ENCODE measurements at places on chromosomes 3 and 15.

DNA sequence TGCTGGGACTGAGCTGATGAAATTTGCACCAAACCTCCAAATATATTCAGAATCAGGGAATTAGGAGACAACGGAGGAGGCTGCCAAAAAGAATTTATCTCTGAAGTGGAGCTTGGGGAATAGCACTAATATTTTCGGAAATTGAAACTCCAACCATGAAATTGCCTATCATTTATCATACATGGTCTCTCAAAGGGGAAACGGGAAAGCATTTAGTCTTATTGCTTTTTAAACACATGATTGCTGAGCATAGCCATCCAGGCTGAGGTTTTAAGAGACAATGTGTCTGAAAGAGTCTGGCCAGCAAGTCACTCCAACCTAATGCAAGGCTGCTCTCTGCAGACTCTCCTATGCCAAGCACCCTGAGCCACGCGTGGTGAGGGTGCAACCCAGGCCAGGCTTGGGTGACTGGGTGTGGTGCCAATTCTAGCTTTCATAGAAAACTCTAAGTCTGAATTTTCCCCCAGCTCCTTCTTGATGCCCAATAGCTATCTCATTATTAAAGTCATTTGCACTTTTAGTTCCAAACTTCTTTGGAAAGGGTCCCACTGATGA is 200.2 kb downstream of the RPLP1 start:
- DNase-seq: no peak

- peak; percentile 75 for DNase-seq
These were observed 27.2 kb downstream of the LRRC2 start for GRCh38 chr3:46538803-46539442.

GRCh38 chr3:122003606-122004005 is 18.4 kb downstream of the ILDR1 start:
- no peak for DNase-seq

DNA sequence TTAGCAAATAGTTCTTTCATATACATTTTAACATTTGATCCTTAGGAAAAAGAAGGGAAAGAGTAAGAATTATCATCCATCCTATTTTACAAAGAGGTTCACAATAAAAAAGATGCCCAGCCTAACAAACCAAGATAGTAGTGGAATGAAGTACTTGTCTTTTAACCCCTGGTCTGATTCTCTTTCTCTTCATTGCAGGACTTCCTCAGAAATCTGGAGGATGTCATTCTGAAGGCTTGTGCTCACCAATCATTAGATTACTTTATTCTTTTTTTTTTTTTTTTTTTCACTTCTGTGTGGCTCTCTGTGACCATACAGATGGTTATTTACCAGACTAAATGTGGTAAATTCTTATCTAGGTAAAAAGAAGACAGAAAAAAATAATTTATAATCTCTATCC is 7.0 kb downstream of the HDGFL3 start:
- no peak for DNase-seq

- DNase-seq: no peak
These were observed 48.8 kb upstream of the PSMD6 start for GRCh38 chr3:64072126-64072525.

DNA sequence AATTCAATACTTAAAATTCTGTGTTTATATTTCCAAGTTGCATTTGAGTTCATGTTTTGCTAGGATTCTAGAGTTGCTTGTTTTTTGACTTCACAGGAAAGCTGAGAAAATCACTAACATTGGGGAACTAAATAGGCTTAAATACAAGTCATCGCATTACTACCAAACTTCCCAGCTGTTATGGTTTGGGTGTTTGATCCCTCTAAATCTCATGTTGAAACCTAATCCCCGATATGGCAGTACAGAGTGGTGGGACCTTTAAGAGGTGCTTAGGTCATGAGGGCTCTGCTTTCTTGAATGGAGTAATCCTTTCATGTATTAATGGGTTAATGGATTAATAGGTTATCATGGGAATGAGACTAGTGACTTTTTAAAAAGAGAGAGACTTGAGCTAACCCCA is 77.2 kb upstream of the ARPP21 start:
- no peak for DNase-seq

GRCh38 chr15:32974691-32975090 is 219.8 kb downstream of the FMN1 start:
- DNase-seq: no peak

DNA sequence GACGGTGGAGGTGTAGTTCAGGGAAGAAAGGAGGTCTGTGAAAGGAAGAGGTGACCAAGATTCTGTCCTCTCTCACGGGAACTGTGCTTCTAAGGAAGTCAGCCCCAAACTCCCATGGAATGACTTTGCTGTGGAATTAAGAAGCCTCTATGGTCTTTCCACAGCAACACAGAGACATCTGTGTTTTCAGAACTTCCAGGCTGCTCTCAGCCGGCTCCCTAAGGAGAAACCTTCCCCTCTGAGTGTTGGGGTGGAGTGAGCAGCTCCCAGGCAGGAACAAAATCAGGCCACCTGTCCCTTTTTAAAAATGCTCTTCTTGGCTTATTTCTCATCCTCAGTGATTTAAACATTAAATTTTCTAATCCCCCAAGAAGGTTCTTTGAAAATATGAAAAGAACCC is 53.3 kb upstream of the SNRK start:
- DNase-seq: no peak

GRCh38 chr15:75928680-75929608 is 25.3 kb downstream of the FBXO22 start:
- DNase-seq: no peak

- no peak for DNase-seq
These were observed 77.6 kb upstream of the CCDC80 start for GRCh38 chr3:112718516-112718915.

GRCh38 chr15:71116366-71116765 is 1.1 kb downstream of the THSD4 start:
- DNase-seq: no peak

DNA sequence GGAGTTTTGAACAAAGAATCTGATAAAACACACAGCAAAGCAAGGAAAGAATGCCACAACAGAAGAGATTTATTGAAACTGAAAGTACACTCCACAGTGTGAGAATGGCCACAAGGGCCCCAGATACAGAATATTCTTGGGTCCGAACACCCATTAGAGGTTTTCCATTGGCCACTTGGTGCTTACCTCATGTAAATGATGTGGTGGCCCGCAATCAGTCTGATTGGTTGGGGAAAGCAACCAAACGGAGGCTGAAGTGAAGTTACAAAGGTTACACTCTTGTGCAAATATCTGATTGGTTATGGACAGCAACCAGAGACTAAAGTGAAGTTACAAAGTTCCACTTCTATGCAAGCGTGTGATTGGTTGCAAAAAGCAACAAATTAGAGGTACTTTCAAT is 20.4 kb downstream of the NSUN3 start:
- DNase-seq: no peak

- DNase-seq: no peak
These were observed 37.0 kb downstream of the PCNP start for GRCh38 chr3:101611023-101611422.

- no peak for DNase-seq
These were observed 75.6 kb downstream of the APBA2 start for GRCh38 chr15:28961391-28961790.

DNA sequence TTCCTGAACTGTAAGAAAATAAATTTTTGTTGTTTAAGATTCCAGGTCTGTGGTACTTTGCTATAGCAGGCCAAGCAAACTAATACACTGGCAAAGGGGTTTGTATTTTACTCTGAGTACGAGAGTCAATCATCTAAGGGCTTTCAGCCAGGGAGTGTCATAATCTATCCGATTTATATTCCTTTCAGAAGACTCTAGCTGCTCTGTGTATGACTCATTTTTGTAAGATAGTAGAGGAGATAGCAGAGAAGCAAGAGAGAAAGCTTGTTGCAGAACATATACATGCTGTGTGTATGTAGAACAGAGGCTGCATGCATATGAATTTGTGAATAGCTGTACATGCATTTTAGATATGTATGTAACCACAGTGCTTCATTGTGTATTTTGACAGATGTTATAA is 577.9 kb upstream of the EPHA6 start:
- no peak for DNase-seq

DNA sequence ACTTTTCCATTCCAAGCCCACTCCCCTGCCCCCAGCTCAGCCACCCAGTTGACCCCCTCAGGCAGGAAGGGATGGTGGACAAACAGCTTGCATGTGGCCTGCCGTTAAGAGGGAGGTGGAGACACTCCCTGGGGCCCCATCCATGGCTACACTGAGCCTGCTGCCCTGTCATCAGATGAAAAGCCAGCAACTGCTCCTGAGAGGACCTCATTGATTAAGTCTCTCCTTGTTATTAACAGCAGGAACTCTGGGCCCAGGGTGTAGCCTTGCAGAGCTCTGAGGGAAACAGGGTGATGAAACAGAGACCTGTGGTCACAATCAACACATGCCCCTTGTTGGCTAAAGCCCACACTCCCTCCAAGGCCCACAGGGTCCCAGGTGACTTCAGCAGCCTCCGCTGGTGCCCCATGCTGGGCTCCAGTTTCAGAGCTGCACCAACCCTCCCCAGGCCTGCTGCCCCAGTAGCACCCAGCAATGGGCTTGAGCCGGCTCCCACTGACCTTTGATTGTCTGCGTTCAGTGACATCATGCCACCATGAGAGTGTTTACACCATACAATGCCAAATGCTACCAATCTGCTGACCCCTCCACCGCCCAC is 22.3 kb upstream of the TLE3 start:
- DNase-seq: no peak

DNA sequence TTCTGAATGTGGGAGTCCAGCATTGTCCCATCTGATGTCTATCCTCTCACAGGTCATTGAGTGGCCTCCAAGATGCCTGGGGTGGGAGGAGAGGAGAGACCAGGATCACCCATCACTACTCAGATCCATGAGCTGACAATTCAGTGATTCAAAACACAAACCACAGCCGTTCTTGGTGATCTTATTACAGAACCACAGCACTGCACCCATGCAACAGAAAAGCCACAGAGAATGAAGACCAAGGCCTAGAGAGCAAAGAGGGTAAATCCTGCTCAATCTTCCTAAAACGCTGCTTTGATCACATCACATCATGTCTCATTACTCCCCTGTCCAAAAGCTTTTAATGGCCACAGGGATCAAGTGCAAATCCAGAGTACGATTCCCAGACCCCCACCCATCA is 23.5 kb downstream of the ANP32A start:
- no peak for DNase-seq

GRCh38 chr15:69756440-69756839 is 303.8 kb downstream of the RPLP1 start:
- no peak for DNase-seq

DNA sequence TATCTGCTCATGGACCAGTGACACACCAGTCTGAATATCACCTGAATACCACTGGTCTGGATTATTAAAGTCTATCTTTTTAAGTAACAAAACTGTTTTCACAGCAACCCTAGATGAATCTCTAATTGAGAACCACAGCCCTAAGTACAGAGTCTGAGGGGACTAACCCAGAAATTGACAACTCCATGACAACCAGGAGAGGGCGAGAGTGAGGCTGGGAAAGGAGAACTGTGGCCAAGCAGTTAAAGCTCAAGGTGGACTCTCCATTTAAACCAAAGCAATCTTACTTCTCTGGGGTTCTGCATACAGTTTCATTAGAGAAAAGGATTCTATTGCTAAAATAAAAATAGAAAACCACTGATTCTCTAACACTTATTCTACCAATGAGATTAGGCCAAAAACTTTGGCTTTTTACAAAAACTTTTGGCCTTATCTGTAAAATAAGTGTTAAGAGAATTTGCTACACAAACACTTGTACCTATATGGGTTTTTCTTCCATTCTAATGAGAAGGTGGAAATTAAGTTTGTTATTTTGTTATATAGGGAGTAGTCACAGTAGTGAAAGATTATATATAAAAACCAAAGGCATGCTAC is 11.4 kb downstream of the NEK10 start:
- DNase-seq: peak; percentile 48

GRCh38 chr3:102511639-102512038 is 76.8 kb downstream of the ZPLD1 start:
- no peak for DNase-seq

DNA sequence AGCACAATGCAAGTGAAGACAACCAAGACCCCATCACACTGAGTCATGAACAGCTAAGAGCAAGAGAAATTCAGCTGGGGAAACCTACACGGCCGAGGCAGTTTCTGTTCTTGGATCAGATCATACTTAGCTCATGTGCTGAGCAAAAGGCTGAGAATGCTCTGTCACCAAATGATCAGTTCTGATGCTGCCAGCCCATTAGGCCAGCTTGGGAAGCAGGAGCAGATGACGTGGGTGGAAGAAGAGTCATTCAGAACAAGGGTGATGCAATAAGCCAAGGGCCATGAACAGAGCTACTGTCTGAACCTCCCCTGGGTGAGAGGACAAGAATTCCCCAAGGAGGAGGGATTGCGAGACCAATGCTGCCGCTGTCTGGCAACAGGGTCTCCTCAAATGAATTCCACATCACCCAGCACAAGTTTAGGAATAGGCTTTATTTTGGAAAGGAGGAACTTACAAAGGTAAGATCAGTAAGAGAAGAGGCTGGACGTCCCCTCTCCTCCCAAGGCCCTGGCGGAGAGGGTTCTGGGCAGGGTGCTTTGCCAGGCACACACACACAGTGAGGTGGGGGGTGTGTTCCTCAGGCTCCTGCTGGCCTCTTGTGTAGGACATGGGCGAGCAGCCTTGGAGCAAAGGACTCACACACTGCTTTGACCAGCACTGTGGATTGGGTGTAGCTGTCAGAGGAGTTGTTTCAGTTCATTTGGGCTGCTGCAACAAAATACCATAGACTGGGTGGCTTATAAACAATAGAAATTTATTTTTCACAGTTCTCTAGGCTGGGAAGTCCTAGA is 65.6 kb upstream of the CTXND1 start:
- DNase-seq: no peak

GRCh38 chr3:191120447-191121298 is 78.4 kb upstream of the OSTN start:
- no peak for DNase-seq

- DNase-seq: no peak
These were observed 101.0 kb downstream of the CD200R1L start for GRCh38 chr3:112745567-112746248.

- DNase-seq: no peak
These were observed 493.6 kb upstream of the ADAMTS9 start for GRCh38 chr3:65181391-65181871.

GRCh38 chr15:78550815-78551214 is 10.6 kb downstream of the PSMA4 start:
- no peak for DNase-seq

DNA sequence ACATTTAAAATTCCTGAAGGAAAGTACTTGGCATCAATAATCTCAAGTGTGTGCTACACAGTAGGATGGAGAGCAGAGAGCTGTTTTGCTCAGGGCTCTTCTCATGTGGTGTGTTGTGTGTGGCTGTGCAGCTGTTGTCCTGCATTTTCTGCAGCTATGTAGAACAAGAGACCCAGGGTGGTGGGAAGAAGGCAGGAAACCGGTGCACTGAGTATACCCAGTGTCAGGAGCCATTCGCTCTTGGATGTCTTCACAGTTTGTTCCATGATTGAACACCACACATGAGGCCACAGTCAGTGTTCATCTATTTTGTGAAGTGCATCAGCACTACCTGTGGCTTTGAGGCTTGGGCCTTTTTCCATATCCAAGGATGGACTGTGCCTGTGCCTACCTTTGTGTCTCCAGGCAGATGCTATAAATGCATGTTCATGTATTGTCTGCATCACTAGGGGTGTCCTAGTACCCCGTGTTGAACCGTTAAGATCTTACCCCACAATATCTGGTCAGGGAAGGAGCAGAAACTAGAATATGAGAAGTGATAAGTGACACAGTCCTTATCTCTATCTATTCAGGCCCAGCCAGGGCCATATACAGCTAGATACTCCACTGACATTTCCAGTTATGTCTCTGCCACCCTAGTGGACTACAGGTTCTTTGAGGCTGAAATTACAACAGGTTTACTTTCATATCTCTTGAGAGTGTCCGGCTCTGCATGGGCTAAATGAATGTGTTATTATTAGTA is 194.3 kb downstream of the NR2F2 start:
- DNase-seq: no peak

- no peak for DNase-seq
These were observed 301.2 kb upstream of the CDIN1 start for GRCh38 chr15:36278219-36278618.

All from GM10248 (cell line).